ENCODE measurements at places on chromosomes 2 and 18.
A peak's percentile ranks its signal among the peaks of the same experiment; 100 is the strongest.

GRCh38 chr2:101569886-101570520, 95.1 kb upstream of the RFX8 start:
- DNase-seq: no peak

- no peak for DNase-seq
Observed at GRCh38 chr2:136060416-136060815, 57.5 kb downstream of the CXCR4 start.

- no peak for DNase-seq
Observed at GRCh38 chr18:61824733-61825363, 68.0 kb downstream of the RNF152 start.

- DNase-seq: no peak
Observed at GRCh38 chr2:86297382-86298147, 39.9 kb downstream of the REEP1 start.

GRCh38 chr2:192155511-192156118, 39.1 kb downstream of the TMEFF2 start:
- no peak for DNase-seq

- DNase-seq: no peak
Observed at GRCh38 chr2:193885419-193885818, 1690.7 kb upstream of the TMEFF2 start.

DNA sequence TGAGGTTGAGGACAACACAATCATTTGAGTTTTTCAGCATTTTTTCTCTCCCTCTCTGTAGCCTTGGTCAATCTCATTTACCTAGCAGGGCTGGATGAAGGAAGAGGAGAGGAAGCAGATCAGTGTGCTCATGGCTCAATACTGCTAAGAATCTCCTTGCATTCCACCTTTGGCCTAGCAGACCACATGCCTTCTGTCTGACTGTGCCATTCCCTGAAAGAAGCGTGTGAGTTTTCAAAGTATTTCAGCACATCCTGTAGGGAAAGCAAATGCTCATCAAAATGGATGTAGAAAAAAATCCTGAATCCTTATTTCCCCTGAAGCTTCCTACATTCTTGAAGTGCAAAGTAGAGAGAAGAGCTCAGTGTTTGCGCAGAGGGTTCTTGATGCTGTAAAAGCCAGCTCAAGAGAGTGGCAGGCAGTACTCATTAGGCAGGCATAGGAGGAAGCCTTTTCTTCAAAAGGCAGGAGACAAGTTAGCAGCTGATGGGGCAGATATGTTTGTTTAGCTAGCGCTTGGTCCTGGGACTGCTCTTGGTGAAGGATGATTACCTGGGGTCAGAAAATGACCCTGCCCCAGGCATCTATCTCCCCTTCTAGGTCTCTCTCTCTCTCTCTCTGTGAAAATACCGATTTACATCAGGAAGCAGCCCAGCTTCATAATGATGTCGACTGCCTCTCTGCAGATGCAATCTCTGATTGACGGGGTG, 14.4 kb upstream of the PIK3C3 start:
- peak; percentile 96 for DNase-seq

GRCh38 chr2:112821142-112821541, 15.4 kb downstream of the IL1B start:
- no peak for DNase-seq

DNA sequence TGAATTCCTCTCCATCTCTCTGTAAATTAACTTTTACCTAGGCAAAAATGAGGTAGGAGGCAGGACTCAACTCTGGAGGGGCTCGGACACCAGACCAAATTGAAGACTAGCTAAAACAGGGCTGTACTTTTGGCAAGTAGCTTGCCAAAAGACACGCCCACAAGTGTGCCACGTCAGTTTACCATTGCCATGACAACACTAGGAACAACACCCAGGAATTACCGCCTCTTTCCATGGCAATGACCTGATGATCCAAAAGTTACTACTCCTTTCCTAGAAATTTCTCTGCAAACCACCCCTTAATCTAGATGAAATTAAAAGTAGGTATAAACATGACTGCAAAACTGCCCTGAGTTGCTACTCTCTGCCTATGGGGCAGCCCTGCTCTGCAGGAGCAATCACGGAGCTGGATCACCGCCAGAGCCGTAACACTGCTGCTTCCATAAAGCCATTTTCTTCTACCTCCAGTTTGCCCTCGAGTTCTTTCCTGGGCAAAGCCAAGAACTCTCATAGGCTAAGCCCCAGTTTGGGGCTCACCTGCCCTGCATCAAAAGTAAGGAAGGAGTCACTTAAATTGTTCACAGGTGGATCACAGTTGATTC, 66.0 kb upstream of the FAM136A start:
- peak; percentile 28 for DNase-seq

DNA sequence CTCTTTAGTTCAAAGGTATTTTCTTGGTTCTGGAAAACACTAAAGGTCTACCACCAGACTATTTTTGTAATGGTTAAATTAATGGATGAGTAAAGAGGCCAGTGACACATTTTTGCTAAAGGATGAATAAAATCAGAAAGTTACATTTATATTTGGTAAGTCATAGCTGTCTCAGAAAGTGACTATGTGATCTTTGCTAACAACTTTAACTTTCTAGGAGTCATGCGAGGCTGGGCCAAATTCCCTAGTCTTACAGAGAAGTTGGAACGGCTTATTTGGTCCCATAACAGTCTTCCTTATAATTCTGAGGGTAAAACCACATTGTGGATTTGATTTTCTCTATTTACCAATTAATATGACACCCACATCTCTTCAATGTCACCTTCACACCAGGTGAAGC, 198.1 kb downstream of the PDE1A start:
- DNase-seq: peak; percentile 40

- no peak for DNase-seq
Observed at GRCh38 chr2:121018136-121019061, 266.6 kb downstream of the TFCP2L1 start.

GRCh38 chr2:174248187-174248997, at the start of gene OLA1:
TSS of gene OLA1 (minus strand) at chr2:174248532. CDS start at chr2:174246815, 1,717 bp downstream.
- peak; percentile 94 for DNase-seq

DNA sequence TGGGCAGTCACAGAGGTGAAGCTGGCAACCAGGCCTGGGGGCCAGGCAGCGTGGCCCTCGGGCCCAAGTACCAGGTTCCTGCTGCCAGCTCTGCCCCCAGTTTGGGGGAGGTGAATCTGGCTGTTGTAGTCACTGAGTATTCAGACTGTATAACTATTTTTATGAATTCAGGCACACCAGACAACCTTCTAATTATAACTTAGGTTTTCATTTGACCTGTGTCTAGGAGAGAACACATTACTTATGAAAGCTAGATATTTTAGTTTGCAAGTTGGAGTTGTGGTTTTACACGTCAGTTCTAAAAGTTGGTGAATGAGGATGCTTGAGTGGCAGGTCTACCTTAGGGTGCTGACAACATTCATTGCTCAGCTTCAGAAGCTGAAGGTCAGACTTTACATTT, 71.7 kb downstream of the LIMS1 start:
- DNase-seq: no peak

- DNase-seq: no peak
Observed at GRCh38 chr2:240024766-240025165, 376 bp downstream of the NDUFA10 start.

DNA sequence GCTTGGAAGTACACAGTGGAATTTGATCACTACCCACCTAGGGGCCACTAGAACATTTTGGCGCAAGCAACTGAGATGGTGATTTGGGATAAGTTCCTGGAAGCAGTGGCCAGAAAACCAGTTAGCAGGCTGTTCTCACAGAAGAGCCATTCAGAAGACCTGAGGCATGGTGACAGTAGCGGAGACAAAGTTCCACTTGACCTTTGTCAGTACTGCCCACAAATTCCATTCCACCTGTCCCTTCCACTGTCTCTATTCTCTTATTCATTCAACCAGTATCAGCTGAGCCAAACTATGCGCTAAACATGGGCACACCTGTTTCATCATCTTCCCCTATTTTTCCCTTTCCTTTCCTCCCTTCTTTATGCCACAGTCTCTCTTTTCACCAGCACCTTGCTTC, 59.2 kb upstream of the PPP1CB start:
- DNase-seq: no peak

- DNase-seq: peak; percentile 50
Observed at GRCh38 chr2:215556979-215557378, 121.1 kb upstream of the FN1 start.

GRCh38 chr2:165239230-165239629, at the start of gene SCN2A:
TSS of gene SCN2A (plus strand) at chr2:165239414. CDS start at chr2:165295824, 56,410 bp downstream.
- peak; percentile 33 for DNase-seq

DNA sequence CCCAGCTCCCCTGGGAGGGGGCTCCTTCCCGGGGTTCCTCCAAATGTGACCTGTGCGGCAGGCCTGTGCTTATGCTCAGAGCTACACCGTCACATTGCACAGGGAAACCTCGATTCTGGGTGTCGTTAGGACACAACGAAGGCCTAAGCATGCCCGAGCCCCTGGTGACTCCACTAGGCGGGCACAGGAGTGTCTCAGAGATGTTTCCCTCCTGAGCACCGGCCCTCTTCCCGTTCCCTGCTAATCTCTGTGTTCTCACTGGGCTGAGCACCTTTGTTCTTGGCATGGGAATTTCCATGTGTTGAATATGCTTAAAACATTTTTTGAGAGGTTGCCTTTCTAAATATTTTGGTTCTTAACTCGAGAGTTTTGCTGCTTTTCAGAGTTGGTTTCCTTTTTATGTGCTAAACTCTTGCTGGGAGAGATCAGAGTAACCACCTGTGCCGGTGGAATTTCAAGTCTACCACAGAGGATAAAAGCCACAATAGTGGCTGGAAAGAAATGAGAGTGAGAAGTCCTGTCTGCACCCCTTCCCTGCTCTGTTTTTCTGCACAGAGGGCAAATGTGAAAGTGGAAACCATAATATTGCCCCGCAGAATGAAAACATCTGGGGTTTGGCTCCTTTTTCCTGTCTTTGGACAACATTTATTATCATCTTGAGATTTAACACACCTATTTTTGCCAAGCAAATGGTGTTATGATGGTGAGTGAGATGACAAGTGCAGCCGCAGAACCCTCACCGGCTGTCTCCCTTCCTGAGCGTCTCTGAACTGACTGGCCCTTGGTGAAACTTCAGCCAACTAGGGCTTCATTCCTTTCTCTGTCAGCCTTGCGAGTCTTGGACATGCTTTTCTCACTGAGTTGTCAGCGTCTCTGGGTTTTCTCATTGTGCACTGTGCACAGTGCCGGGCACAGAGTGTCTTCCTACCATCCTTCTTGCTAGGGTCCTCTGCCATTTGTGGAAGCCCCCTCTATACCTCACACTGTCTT, 154.1 kb downstream of the VAPA start:
- no peak for DNase-seq

DNA sequence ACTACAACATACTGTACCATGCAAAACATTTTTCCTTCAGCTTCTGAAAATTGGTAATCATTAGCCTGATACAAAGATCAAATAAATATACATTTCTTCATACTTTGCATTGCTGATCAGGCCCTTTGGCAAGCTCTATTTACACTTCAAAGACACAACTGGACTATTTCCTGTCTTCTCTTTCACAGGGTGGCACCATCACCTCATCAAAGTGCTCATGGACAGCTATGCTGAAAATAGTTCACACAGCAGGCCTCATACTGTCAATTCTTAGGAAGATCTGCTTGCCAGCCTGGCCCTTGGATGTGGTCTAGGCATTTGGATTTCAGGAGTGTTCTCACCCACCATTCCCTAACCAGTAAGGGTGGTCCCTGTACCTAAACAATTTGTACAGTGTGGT, 33.9 kb downstream of the FBXO15 start:
- DNase-seq: no peak

GRCh38 chr2:46974659-46975058, 59.1 kb upstream of the MCFD2 start:
- DNase-seq: no peak

GRCh38 chr2:12910431-12910830, 193.7 kb downstream of the TRIB2 start:
- no peak for DNase-seq

DNA sequence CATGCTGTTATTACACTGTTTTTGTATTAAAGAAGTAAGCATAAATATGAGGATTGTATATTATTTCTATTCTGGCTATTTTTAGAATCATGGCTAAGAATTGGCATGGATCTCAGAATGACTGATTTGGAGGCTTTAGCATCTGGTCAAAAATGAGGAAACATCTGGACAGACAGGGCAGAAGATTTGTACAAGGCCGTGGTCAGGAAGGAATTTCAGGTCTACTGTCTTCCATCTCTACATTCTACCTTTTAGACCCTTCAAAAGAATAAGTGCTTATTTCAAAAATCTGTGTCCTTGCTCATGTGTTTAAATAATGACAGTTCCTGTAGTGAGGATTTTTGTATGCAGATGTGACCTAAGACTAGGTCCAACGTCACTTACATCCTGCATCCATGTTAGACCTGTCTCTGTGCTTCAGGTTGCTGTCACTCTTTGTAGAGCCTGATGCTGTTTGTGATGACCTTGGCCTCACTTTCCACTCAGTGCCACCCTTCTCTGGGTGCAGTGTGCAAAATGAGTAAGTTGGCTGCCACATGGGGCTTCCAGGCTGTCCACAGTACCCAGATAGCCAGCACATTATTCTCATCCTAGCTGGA, 54.7 kb upstream of the B3GNT2 start:
- no peak for DNase-seq

DNA sequence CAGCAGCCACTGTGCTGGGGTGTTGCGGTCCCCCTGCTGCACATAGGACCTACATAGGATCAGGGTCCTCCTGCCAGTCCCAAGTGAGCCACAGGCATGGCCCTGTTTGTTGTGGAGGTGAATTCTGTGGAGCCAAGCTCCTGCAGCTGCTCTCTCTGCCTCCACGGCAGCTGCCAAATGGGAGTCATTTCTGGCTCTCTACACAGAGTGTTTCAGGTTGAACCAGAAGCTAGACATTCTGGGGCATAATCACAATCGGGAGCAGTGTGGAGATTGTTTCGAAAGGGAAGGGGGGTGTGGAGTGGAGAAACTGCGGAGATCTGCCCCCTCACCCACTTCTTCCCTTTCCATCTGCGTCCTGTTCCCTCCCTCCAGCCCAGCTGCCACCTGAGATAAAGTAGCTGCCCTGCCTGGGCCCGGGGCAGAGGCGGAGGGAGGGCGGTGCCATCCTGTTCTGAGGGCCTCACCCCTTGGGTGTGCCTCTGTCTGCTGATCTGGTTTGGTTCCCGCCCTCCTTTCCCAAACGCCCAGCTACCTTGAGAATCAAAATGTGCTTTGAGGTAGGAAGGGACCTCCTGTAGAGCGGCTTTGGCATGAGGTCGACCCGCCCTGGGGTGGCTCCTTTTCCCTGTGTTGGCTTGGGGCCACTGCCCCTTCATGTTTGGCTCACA, 139.4 kb downstream of the WDSUB1 start:
- no peak for DNase-seq

DNA sequence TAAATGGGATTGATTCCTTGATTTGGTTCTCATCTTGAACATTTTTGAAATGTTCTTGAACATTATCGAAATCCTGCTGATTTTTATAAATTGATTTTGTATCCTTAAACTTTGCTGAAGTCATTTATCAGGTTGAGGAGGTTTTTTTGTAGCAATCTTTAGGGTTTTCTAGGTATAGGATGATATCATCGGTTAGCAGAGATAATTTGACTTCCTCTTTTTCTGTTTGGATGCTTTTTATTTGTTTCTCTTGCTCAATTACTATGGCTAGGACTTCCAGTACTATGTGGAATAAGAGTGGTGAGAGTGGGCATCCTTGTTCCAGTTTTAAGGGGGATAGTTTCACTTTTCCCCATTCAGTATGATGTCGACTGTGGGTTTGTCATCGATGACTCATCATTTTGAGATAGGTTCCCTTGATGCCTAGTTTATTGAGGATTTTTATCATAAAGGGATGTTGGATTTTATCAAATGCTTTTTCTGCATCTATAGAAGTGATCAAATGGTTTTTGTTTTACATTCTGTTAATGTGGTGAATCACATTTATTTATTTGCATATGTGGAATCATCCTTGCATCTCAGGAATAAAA, 201.5 kb upstream of the ZSWIM2 start:
- DNase-seq: no peak

GRCh38 chr2:64837925-64838641, 151.1 kb upstream of the SLC1A4 start:
- DNase-seq: peak; percentile 47

GRCh38 chr2:75788902-75789301, 78.2 kb upstream of the GCFC2 start:
- no peak for DNase-seq
